ENCODE measurements at places on chromosomes 7 and 10. TPM values are rescaled to one million over a fixed set of nuclear protein-coding genes. Genes with fewer than 3 reads are reported as not detected.

Gene GPER1
- 2.1 TPM for polyA plus RNA-seq

Gene MAGI2
- 1.2 TPM for polyA plus RNA-seq

Gene GRB10
- 8.5 TPM for polyA plus RNA-seq

DNA sequence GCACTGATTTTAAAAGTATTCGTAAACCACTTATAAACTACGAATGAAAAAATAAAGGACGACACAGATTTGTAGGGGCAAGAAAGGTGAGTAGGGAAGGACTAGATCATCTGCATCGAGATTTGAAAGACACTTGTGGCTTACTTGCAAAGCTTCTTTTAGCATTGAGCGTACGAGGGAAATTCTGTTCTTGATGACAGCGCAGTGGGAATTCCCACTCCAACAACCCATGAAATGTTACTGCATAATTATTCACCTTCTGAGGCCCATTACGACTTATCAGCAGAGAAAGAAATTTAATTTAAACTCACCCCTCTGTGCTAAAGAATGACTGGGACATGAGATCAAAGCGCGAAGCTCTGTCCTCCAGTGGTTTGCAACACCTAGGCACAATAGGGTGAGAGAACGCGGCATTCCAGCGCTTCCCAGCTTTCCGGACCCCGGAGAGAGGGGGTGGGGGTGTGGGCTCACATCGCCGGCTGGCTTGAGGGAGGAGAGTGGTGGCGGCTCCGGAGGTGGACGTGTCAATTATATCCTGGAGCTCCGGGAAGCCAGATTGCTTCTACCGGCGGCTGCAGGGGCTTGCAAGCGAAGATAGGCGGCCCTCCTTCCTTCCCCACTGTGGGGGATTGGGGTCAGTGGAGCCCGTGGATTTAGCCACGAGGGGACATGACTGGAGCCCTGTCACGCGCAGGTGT, 10.3 kb downstream of the SP8 start:
- no peak for DNase-seq

- DNase-seq, result no peak
Measured at GRCh38 chr7:732094-732541, 5.0 kb upstream of the PRKAR1B start.

GRCh38 chr10:86007171-86007570, 359.4 kb downstream of the GRID1 start:
- DNase-seq, result no peak

DNA sequence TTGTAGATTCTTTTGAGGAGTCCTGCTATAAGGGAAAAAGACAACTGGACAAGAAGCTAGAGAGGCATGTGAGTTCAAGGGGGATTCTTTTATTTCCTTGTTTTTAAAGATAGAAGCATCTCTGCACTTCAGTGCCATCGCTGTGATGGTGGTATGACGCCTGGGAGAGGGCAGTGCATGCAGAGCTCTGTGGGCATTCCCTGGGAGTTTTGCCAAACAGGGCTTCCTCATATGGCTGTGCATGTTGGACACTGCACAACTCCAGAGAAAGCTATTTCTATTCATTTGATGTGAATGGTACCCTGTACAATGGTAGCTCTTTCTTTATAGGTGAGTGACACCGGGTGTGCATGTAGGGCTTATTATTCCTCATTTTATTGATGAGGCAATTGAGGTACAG, 599.5 kb upstream of the DPP6 start:
- no peak for DNase-seq

DNA sequence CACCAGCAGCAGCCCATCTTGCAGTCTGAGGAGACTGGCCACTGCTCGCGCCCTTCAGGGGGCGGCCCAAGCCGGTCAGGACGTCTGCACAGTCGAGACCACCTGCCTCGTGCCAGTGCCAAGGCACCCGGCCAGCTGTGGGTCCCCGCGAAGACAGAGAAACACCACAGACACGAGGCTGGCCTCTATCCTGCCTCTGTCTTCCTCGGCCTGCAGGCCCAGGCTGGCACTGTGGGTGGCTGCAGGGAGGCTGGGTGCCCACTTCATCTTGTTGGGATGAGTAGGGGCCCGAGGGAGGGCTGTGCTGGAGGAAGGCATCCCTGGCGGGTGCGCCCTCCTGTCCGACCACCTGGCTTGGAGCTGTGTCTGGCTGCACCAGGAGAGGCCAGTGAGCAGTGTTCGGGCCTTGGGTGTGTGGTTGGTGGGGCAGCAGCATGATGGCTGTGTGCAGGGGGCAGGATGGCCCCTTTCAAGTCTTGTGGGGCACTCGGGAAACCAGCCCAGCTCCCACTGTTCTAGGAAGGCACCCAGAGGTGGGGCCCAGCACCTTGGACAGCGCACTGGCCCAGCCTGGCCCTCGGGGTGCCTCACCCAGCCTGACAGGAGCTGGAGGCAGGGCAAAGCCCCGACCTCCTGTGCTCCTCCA, 7.3 kb downstream of the DPYSL4 start:
- DNase-seq, result no peak

DNA sequence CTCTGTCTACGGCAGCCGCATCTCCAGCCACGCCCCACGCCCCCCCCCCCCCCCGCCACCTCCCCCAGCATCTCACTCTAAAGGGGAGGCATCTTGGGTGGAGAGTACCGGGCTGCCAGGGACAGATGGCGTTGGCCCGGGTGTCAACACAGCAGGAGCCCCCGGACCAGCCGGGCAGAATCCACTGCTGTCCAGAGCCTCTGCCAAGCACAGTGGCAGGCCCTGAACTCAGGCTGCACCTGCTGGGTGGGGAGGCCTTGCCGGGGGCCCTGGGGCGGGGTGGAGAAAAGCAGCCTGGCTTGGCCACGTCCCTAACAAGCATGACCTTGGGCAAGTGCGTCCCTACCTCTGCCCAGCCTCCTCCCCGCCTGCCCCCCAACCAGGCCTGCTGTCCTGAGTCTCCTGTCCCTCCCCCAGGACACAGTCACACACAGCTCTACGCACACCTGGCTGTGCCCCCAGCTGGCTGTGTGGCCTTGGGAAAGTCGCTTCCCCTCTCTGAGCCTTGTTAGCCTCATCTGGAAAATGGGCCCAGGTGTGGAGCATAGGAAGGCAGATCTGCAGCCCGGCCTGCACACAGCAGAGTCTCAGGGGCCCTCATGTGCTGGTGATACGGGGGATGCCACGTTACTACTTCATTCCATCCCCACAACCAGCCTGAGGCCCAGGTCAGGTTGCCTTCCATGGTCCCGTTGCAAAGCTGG, 45.2 kb downstream of the MICALL2 start:
- DNase-seq, result no peak

- no peak for DNase-seq
Measured at GRCh38 chr7:16851829-16852228, 30.0 kb downstream of the AGR3 start.

DNA sequence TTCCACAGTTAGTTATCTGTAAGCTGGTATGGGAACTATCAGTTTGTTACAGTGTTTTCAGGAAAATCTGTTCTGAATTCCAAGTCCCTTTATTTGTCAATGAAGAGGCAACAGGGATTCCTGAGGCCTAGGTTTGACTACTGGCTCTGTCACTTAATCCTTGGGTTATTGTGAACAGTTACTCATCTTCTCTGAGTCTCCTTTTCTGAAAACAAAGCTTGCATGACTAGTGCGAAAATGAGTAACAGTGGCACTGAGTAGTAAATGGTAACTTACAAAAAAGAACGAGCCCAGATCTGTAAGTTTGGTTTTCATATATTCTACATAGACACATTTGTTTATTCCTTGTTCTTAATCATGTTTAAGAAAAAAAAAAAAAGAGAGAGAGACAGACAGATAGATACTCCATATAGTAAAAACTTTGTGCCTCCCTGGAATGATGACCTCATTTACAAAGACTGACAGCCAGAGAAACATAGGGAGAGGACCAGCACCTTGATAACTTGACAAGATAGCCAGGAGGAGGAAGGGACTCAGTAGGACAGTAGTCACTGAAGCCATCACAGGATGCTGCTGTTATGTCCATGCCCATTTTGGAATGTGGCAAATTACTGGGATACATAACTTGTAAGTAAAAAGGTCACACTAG, 1.9 kb downstream of the MRPS33 start:
- no peak for DNase-seq

GRCh38 chr10:106384496-106384895, 780.0 kb downstream of the SORCS1 start:
- DNase-seq, result no peak

- no peak for DNase-seq
Measured at GRCh38 chr7:91894781-91895480, 14.4 kb upstream of the MTERF1 start.

- DNase-seq, result no peak
Measured at GRCh38 chr10:49398000-49398861, 2.3 kb upstream of the DRGX start.

DNA sequence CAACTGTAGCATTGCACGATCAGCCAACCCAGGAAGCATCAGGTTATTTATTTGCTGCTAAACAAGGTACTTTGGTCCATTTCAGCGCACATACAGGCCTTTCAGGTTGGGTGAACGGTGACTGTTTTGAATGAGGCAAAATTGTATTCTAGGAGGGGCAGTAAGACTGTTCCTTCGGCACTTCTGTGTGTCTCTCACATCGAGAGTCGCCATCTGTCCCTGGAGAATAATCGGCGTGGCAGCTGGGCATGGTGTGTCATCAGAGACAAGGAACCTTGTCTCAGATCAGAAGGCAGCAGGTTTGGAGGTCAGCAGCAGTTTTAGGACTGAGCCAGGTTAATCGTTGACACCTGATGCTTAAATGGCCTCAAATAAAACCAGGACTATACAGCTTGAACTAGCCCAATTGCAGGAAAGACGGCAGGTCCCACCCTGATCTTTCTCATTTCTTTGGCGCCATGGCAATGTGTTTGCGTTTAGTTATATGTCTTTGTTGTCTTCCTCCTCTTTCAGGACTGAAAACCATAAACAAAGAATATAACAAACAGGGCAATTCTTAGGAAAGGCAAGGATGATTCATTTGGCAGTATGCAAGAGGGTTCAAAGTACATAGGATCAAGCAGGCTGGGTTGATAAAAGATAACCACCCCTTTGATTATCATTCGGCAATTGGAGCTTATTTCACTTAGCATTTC, 92.0 kb upstream of the PRR15 start:
- DNase-seq, result no peak

DNA sequence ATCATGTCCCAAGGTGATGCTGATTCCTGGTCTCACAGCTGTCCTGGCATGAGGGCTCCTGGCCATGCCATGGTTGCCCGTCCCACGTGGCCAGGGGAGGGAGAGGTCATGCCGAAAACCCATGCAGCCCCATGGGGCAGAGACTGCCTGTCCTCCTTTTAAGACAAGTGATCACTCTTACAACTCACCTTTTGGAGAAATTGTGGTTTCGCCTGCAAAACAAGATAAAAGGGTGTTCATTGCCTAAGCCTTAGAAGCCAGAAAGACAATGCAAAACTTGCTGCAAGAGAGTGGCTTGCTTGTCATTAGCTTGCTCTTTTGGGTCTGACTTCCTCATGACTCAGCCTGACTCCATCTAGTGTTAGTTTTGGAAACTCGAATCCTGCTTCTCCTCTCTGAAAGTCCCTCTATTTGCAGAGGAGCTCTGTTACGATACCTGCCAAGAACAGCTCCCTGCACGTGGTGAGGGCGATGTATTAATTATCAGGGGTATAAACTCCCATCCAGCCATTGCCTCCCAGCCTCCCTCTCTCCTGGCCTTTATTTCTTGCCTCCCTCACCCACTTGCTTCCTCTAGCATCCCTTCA, 26.7 kb downstream of the TMEM273 start:
- DNase-seq, result no peak

DNA sequence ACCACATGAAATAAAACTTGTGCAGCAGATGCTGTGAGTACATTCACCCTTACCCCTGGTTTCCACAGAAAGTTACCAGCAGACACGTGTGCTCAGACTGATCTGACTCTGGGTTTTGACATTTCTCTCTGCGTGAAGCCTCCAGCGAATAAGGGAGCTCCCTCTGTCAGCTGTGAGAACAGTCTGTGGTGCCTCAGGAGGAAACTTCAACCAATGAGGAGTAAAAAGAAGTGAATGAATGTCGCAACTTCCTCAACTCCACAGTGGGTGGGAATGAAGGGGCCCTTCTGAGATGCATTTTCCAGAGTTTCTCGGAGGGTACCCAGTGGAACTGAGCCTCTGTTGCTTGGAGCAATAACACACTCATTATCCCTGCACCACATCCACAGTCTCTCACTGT, 743.4 kb downstream of the TNS3 start:
- DNase-seq, result no peak

DNA sequence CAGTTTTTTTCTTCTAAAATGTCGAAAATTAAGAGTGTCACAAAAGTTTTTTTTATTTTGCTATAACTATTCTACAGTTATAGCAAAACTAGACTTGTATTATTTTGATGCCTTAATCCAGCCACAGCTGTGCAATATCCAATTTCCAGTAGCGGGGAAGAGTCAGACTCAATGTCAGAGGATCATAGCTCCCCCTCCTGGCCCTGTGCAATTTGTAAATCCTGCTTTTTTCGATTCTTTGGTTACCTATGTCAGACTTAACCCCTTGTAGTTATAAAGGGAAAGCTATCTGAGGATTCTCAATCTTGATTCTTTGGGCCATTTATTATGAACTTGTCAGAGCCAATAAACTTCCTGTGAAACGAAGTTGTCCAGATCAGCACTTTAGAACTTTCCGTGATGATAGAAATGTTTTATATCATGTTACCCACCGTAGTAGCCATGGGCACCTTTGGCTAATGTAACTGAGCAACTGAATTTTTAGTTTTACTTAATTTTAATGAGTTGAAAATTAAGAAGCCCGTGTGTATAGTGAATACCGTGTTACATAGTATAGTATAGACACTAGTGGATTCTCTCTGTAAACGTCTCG, 87.7 kb upstream of the PRKCQ start:
- DNase-seq, result no peak

DNA sequence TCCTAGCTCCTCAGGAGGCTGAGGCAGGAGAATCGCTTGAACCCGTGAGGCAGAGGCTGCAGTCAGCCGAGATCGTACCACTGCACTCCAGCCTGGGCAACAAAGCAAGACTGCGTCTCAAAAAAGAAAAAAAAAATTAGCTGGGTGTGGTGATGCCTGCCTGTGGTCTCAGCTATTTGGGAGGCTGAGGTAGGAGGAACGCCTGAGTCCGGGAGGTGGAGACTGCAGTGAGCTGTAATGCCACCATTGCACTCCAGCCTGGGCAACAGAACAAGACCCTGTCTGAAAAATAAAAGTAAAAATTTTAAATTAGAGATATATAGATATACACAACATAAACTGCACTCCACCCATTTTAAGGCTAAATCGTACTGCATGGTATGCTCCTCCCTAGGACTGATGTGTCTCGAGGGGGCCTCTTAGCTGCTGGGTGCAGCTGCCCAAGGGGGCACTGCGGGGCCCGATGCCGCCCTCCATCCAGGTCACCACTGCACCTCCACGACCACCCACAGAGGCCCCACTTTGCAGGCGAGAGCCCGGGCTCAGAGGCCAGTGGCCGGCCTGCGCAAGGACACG, 40.9 kb upstream of the FOXK1 start:
- DNase-seq, result no peak

- DNase-seq, result no peak
Measured at GRCh38 chr7:20409961-20410360, 79.3 kb downstream of the ITGB8 start.

DNA sequence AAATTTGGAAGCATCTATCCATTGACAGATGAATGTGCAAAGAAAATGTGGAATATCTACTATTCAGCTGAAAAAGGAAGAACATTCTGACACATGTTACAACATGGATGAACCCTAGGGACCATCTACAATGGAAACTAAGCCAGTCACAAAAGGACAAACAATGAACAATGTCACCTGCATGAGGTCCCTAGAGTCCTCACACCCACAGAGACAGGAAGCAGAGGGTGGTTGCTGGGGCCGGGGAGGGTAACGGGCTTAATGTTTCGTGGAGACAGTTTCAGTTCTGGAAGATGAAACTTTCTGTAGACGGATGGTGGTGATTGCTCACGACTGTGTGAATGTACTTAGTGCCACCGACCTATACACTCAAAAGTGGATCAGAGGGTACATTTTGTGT, 282.9 kb downstream of the ADARB2 start:
- DNase-seq, result no peak

Data from BJ (cell line).